ENCODE measurements at places on chromosomes 11 and 22.

GRCh38 chr11:17760102-17761029 lies 25.8 kb downstream of the KCNC1 start:
- DNase-seq: no peak

- DNase-seq: peak; percentile 76
Measured at GRCh38 chr22:43088984-43089717, at the start of gene TTLL1. Gene TTLL1 (minus strand): TSS chr22:43089391. CDS start chr22:43075586, 13,805 bp downstream.

GRCh38 chr11:55854704-55855103 lies 16.2 kb downstream of the OR5D16 start:
- no peak for DNase-seq

DNA sequence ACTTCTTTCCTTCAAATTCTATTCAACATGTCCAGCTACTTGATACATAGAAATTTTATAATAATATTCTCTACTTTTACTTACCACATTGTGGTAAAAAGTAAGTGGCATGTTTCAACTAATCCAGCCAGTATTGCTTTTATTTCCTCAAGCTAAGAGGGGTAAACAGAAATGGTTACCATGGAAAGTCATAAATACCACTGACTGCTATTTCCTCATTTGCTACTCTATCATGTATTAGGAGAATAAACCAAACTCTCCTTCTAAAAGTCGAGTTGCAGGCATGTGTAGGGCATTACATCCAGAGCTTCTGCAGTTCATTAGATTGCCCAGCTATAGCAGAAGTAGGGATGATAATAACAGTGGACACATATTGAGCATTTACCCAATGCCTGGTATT lies 208.4 kb downstream of the MAML2 start:
- no peak for DNase-seq

GRCh38 chr11:132245403-132246385 lies 875.3 kb downstream of the NTM start:
- no peak for DNase-seq

DNA sequence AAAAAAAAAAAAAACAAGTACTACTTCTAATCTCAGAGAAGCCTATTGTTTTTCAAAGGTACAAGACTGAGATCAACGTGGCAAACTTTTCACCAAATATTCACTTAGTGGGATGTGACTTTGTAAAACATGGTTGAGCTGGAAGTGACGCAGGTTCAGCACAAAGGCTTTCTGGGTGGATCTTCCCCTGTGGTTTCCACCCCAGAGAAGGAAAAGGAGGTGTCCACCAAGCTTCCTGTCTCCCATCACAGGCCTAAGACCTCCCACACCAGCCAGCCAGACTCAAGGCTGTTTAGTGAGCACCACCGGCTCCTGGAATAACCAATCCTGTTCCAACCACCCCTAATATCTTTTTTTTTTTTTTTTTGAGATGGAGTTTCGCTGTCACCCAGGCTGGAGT lies 5.7 kb downstream of the TMEM184B start:
- DNase-seq: no peak

DNA sequence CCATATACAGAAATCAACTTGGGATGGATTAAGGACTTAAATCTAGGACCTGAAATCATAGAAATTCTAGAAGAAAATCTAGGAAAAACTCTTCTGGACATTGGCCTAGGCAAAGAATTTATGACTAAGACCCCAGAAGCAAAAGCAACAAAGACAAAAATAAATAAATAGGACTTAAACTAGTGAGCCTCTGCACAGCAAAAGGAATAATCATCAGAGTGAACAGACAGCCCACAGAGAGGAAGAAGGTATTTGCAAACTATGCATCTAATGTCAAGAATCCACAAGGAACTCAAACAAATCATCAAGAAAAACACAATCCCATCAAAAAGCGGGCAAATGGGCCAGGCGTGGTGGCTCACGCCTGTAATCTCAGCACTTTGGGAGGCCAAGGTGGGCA lies 32.4 kb downstream of the TTC28 start:
- no peak for DNase-seq

- DNase-seq: no peak
Measured at GRCh38 chr11:2204361-2205213, 33.0 kb upstream of the TH start.

Measured in stimulated activated CD4-positive, alpha-beta T cell treated with anti-CD3 and anti-CD28 coated beads, Interleukin-1b, Interleukin-23, amount 100 ng/mL, for 24 hours (primary cell).